Activated gamma-delta T cell treated with anti-CD3 and anti-CD28 coated beads, Interleukin-2, amount 50 U/mL, for 16 hours (primary cell): ENCODE measurements at places on chromosomes 3 and 15.

DNA sequence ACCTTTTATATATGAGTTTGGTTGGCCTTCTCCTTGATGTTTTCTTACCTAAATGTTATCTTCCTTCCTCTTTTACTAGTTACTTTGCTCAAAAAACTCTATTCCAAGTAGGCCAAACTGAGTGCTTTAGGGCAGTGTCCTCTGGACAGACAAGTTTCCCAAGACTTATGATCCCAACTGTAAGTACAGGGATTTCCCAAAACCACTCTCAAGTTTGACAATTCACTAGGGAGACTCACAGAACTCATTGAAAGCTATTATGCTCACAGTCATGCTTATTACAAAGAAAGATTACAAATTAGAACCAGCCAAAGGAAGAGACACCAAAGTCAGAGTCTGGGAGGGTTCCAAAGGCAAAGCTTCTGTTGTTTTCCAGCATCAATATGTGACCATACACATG is 534.2 kb upstream of the ALCAM start:
- DNase-seq: no peak

DNA sequence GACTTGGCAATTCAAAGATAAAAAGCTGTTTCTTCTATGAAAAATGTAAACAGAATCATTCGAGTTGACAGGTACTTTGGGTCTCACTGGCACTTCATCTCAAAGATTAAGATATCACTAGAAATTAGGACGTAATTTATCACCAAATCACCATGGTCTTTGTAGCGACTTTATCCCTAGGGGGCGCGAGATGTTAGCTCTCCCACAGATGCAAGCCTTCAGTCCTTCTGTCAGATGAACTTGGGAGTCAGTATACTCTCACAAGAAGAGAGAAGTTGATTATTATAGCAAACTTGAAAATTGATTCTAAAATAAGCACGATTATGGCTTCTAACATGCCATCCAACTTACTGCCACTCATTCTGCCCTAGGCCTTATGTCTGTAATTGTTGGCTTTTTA is 150.3 kb downstream of the ALCAM start:
- no peak for DNase-seq

DNA sequence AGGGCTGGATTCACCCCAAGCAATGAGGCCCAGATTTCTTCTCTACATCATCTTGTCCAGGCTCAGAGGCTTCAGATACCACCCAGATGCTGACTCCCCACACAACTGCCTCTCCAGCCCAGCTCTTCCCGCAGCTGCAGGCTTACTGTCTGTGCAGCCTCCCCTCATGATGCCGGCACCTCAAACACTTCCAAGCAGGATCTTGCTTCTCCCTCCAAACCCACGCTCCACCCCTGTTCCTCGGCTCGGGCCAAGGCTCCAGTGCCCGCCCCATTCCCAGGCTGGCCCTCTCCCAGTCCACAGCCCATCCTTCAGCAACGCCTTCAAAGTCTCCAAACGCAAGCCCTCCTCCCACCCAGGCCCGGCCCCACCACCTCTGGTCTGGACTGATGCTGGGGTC is 159.2 kb upstream of the LINGO1 start:
- no peak for DNase-seq

GRCh38 chr3:57758686-57759085 is 2.6 kb downstream of the SLMAP start:
- no peak for DNase-seq

GRCh38 chr3:168801794-168802193 is 706.1 kb upstream of the GOLIM4 start:
- no peak for DNase-seq

- DNase-seq: no peak
Observed at GRCh38 chr3:186067360-186068242, 41.3 kb downstream of the ETV5 start.

GRCh38 chr3:15831927-15832326 is 34.1 kb upstream of the ANKRD28 start:
- no peak for DNase-seq

- no peak for DNase-seq
Observed at GRCh38 chr15:73941044-73941443, 14.8 kb downstream of the LOXL1 start.

DNA sequence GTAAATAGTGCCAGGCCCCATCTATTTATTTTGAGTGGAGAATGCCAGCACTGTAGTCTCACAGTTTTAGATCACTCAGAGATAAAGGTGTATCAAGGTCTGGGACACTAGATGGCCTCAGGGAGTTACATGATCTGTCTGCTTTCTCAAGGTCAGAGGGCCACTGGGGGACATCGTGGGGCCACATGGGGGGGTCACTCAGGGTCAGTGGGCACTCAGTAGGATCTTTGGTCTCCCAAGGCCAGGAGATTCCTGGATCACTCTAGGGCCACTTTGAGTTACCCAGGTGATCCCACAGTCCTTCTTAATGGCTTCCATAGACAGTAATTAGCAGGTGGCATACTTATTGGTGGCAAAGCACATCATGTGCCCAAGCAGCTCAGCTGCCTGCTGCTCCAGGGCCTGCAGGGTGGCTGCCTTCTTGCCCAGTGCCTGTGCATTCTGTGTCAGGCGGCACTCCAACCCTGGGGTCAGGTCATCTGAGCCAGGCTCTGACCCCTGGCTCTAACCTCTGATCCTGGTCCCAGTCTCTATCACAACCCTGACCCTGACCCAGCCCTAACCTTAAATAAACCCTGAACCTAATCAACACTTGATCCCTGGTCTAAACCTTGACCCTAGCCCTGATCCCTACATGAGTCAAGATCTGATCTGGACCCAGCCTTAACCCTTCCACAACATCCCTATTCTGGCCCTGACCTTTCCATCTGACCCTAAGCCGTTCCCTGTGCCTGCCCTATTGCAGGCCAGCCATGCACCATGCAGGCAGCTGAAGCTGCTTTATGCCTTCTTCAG is 1.8 kb upstream of the LAMB2 start:
- no peak for DNase-seq
